ENCODE measurements at places on chromosomes 6 and 20. TPM values are rescaled to one million over a fixed set of nuclear protein-coding genes. Genes with fewer than 3 reads are reported as not detected.

DNA sequence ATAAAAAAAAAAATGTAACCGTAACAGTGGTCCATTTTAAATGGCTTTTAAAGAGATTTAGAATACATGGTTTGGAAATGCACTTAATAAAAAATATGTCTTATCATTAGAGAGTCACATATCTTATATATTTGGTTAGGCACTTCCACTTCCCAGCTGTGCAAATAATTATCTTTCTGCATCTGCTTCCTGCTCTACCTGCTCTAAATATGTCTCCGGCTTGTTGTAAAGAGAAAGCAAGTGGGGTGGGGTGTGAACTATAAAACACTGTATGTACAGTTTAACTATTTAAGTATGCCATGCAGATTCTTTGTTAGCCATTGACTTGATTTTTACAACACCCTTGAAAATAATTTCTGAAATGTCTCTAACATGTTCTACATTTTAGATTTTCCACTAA, 106.3 kb downstream of the NKAIN2 start:
- no peak for DNase-seq

- peak; percentile 92 for DNase-seq
These were observed 11.7 kb upstream of the FAM83C start for GRCh38 chr20:35303735-35304491.

DNA sequence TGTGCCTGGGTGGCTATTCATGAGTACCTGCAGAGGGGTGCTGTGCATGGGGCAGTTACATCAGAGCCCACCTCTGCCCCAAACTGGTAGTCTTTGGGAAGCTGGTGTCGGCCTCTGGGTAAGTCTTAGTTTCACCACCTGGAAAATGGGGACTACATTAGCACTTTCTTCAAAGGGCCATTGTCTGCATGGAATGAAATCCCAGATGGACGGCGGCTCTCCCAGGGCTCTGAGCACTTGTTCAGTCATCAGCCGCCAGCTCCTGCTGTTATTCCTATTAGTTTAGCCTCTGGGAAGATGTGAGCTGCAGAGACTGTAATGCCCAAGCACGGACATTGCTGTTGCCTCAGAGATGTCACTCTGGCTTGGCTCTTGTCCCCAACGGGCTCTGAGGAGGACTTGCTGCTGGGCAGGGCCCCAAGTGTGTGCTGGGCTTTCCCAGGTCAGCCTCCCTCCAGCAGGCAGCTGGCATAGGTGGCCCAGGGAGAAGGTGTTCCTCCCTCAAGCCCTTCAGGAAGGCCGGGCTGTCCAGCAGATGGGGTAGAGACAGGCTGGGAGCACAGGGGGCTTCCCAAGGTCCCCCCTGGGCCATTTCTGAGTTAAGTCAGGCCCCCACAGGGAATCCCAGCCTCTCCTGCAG, 268.3 kb downstream of the TFAP2C start:
- DNase-seq, result no peak

GRCh38 chr20:36773107-36773596, 411 bp downstream of the DSN1 start:
- DNase-seq, result no peak

DNA sequence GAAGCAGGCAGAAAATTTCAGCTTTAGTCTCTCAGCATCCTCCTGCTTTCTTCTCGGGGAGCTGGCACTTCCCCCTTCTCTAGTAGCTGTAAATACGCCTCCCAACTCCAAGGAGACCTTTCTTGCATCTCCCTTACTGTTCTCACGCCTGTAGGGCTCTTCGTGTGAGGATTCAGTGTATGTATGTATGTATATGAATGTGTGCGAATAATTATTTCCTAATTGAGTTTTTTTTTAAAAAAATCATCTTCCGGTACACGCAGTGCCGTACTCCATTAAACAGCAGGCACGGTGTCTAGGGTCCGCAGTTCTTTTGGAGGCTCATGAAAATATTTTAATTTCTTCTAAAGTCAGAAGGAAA, 85.4 kb downstream of the HFE start:
- peak; percentile 34 for DNase-seq

DNA sequence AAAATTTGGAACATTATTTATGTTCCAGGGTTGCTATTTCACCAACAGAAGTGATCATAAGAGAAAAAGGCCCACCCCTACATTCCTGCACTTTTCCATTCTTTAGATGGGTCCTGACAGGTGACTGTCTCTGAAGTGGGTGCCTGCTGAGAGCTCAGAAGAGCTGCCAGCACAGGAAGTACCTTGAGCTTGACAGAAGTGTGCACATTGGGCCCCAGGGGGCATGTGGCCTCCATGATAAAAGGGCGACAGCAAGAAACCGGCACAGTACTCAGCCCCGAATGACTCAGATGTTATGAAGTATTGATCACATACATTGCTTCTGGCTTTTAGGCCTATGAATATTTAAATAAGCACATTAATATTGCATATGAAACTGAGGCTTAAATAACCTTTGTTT, 150.4 kb downstream of the PCSK2 start:
- DNase-seq, result no peak

GRCh38 chr20:62197801-62198200, 15.0 kb downstream of the MTG2 start:
- no peak for DNase-seq

DNA sequence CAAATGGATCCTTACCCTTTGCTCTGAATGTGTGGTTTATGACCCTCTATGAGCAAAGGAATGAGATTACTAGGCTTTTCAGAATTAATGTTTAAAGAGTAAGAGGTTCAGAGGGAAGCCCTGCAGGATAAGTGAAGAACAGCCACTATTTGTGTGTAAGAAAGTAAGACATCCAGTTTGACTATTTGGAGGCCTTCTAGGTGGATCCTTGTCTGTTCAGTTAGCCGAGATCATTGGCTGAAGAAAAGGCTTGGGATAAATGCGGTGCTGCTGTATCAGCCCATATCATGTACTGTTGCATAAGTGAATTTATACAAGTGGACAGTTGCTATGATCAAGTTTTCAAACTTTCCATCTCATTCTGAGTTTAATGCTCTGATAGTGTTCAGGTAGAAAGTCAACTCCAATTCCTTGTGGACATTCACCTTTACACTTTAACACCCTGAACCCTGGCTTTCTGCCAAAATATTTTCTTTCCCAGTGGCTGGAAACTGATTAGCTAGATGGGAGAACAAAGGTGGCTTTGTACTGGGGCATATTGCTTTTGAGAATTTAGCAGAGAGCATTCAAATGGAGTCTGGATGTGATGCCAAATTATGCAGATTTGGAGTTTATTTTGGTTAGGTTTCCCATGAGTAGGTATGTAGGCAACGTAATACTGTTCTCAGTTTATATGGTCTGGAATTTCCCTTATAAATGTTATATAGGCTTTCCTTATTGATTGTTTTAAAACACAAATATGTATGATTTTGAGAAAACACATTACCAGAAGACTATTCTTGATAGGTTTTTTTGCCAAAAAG, 15.0 kb downstream of the PARD6B start:
- DNase-seq, result peak; percentile 26

DNA sequence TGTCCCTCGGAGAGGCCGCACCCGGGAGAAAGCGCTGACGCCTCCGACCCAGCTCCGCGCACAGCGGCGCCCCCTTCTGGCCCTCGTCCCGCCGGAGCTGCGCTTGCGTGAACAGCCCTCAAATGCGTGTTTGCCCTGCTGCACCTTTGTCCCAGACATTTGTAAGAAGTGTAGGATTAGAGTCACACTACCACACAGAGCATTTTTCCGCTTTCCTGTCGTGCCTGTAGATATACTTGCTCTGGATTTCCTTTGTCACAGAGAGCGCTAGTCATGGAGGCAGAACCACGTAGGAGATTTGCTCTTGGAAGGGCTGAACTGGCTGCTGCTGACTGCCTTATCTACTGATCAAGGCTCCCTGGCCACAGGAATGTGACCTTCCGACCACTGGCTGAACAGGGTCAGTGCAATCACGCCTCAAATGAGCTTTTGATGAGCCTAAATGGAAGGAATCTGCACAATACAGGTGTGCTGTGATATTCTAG, 62.3 kb downstream of the PAX1 start:
- DNase-seq, result peak; percentile 31

- no peak for DNase-seq
These were observed 168.5 kb upstream of the ID4 start for GRCh38 chr6:19668710-19669109.

DNA sequence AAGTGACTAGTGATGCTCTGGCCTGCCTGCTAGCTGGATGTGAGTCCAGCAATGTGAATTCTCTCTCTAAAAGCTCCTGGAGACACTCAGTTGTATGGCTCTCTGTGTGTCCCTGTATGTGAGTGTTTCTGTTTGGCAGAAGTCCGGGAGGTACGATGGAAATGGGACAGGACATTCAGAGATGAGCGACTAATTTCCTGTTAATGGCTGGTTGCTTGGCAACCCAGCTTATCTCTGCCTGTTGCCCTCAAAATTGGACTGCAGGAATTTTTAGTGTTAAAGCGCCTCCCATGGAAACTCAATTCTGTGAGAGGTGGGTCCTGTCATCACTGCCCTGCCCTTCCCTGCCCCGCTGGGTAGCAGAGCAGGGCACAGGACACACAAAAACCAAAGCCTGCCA, 136.8 kb upstream of the LRFN2 start:
- no peak for DNase-seq

- DNase-seq, result peak; percentile 30
These were observed 1.4 kb downstream of the WFDC2 start for GRCh38 chr20:45470937-45471336.

The SLC13A3 gene
- total RNA-seq, result 0.07 TPM

The FKBP1C gene
- total RNA-seq, result 0.94 TPM

DNA sequence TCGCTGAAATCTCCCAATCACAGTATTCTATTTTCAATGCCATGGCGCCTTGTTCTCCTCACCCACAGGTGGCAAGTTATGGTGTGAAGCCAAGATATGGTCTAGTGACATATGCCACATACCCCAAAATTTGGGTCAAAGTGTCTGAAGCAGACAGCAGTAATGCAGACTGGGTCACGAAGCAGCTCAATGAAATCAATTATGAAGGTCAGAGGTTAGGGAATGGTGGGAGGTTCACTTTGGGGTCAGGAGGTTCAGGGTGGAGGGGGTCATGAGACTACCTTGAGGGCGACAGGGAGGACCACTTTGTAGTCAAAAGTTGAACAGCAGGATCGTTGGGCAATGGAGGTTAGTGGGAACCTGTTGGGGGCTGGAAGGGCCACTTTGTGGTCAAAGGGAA, 2.4 kb downstream of the CFB start:
- no peak for DNase-seq

The LPIN3 gene
- total RNA-seq, result 4.0 TPM

GRCh38 chr20:1761116-1761515, 103.5 kb upstream of the SIRPG start:
- no peak for DNase-seq

The NKX2-4 gene
- not detected for total RNA-seq

GRCh38 chr20:43549416-43550065, 9.3 kb upstream of the SGK2 start:
- no peak for DNase-seq

DNA sequence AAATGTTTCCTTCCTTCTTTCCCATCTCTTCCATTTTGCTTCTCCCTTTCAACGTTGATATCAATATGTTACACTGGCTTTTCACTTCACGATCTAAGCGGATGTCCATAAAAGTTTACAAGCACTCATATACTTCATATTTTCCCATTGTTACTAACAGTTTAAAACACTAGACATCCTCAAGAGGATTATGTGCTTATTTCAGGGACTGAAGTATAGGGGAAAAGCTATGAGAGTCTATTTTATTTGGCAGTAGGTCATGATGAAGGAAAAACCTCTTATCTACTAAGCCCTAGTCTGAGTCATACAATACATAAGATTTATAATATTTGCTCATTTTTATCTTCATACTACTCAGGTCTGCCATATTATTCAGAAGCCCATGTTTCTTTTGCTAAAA, 20.6 kb upstream of the EPB41L2 start:
- no peak for DNase-seq

DNA sequence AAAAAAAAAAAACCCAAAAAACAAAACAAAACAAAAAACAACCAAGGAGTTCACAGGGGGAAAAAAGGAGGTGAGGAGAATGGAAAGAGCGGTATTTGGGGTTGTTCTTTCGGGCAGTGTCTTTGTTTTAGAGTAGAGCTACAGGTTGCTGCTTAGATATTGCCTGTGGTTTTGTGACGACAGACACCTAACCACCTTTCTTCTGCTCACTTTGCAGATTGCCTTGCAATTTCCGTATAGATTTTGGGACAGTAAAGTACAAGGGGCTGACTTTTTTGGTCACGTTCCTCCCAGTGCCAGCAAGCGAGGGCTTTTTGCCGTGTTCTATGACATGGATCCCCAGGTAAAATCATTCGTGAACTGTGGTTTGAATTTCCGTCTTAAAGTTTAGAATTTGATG, 50.9 kb downstream of the DEK start:
- DNase-seq, result no peak

The SLC17A2 gene
- not detected for total RNA-seq

DNA sequence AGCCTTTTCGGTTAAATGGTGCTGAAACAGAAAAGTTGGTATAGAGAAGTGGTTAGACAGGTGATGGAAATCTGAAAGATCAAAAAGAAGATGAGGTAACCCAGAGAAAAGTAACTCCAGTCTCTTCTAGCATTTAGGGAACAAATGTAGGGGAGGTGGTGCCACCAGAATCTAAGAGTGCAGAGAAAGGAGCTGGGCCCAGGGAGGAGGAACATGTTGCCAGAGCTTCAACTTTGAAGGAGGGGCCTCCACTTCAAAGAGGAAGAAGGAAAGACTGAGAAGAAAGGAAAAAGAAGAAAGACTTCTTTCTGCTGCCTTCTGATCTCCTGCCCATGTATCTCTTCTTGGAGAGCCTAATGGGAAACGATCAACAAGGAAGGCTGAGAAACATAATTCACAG, 23.5 kb upstream of the ATRN start:
- no peak for DNase-seq

- DNase-seq, result no peak
These were observed 18.6 kb downstream of the RRBP1 start for GRCh38 chr20:17663486-17663885.

The SEL1L2 gene
- not detected for total RNA-seq

The TNXB gene
- 3.5 TPM for total RNA-seq

- no peak for DNase-seq
These were observed 107.6 kb upstream of the TRAF3IP2 start for GRCh38 chr6:111713236-111713635.

- DNase-seq, result no peak
These were observed 224.9 kb downstream of the FARS2 start for GRCh38 chr6:5486214-5486613.

The LAMA5 gene
- 1.0 TPM for total RNA-seq

The GJA10 gene
- not detected for total RNA-seq

The MDN1 gene
- total RNA-seq, result 59.5 TPM

GRCh38 chr20:21493049-21493448, 20.8 kb downstream of the NKX2-2 start:
- no peak for DNase-seq

DNA sequence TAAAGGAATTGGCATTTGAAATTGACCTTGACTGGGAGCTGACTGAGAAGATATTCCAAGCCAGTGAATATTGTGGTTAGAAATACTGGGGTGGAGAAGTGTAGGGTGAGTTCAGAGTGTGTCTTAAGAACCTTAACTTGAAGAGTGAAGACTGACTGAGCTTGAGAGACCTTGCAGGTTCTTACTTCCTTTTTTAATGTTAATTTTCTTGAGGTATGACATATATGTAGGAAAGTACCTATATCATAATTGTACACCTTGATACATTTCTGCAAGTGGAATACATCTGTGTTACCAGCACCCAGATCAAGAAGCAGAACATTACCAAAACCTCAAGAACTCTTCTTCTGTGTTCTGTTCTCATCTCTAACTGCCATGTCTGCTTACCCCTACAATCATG, 11.0 kb downstream of the DHX35 start:
- DNase-seq, result no peak

The SEMG1 gene
- total RNA-seq, result not detected

GRCh38 chr6:21807299-21808044, 213.9 kb downstream of the SOX4 start:
- no peak for DNase-seq

Data from activated CD4-positive, alpha-beta T cell treated with anti-CD3 and anti-CD28 coated beads for 36 hours (primary cell).